Activated CD4-positive, alpha-beta T cell treated with anti-CD3 and anti-CD28 coated beads, Interleukin-2, amount 10 ng/mL, durations not matched to agents 24 days and 14 days (primary cell): ENCODE measurements at places on chromosomes 11 and 22. TPM values are rescaled to one million over a fixed set of nuclear protein-coding genes. Genes with fewer than 3 reads are reported as not detected.

The IFT27 gene
- 26.3 and 28.5 TPM in 2 replicates for total RNA-seq

The GGTLC3 gene
- not detected in 2 replicates for total RNA-seq

DNA sequence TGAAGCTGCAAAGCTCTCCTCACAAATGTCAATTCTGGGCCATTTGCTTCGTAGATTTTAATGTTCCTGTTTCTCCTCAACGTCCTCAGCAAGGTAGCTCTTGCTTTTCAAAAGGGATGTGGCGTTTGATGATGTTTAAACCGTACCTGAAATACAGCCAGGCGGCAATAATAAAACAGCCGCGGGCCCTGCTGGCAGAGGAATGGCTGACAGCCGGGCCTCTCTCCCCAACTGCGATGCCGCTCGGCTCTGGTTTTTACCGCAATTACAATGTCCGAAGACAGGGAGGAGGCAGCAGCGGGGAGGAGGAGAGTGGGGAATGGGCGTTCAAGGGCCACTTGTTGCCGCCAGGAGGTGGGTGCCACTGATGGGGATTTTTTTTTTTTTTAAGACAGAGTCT is 27.5 kb downstream of the MACROD1 start:
- H3K27me3 ChIP-seq = no peaks in the 10 kb centered on the region
- DNase-seq = no peak
- H3K4me3 ChIP-seq = no peak overlapping the region

DNA sequence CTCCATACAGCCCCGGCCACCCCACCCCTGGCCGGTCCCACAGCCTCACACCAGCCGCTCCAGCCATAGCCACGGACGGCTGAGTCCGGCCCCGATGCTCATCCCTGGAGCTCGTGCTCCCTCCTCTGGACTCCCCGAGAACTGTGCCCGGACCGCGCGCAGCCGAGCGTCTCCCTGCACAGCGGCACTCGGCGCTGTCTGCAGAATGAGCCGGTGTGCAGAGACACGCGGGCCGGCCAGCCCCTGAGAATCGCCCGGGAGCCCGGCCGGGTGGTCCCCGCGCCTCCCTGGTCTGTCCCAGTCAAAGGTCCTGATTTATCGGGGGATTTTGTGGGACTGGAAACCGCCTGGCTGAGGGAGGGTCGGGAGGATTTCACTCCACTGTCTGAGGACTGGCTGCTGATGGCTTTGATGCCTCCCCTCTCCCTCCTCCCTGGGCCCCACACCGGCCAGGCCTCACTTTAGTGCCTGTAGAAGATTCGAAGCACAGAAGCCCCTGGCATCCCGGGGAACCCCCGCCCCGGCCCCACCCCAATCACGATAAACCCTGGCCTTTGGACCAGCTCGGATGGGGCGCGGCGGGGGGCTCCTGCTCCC is 102.7 kb downstream of the BRD1 start:
- peaks cover 31% of the 10 kb centered on the region for H3K27me3 ChIP-seq
- no peak overlapping the region for H3K27ac ChIP-seq
- H3K36me3 ChIP-seq = no peaks in the 10 kb centered on the region
- peaks cover 3% of the 10 kb centered on the region for H3K4me1 ChIP-seq
- H3K4me3 ChIP-seq = peak overlapping the region; percentile 71

DNA sequence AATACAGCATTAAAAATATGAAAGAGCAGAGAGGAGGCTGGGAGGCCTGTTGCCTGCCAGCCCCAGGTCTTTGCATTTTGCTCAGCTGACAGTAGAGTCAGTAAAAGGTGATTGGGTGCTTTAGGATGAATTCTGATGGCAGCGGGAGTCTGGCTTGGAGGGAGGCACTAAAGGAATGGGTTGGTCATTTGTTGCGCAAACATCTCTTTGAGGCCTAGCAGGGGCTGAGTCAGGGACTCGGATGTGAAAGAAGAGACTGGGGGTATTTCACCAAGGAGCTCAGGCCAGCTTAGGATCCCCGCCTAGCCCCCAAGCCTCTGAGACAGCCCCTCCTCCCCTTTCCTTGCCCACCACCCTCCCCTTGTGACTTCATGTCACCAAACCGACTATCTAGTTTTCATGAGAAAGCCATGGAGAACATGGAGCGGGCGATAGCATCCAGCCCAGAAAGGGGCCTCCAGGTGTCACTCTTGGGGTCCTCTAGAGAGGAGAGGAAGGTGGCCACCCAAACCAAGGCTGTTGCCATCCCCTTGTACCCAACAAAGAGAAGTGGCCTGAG is 9.7 kb downstream of the DGKZ start:
- H3K4me3 ChIP-seq = no peak overlapping the region
- H3K4me1 ChIP-seq = peaks cover 39% of the 10 kb centered on the region
- no peaks in the 10 kb centered on the region for H3K27me3 ChIP-seq

- H3K4me1 ChIP-seq = no peaks in the 10 kb centered on the region
- H3K36me3 ChIP-seq = no peaks in the 10 kb centered on the region
- H3K4me3 ChIP-seq = no peak overlapping the region
- DNase-seq = no peak
These were observed 33.3 kb upstream of the MYEOV start for GRCh38 chr11:69260622-69261021.
